MCF 10A (cell line): ENCODE measurements at places on chromosomes 7 and 10.
A peak's percentile ranks its signal among the peaks of the same experiment; 100 is the strongest.

- DNase-seq = no peak
Measured at GRCh38 chr7:44374007-44374763, 48.8 kb upstream of the CAMK2B start.

GRCh38 chr7:34187798-34188307 lies 282.5 kb downstream of the BMPER start:
- no peak for DNase-seq

GRCh38 chr7:16916105-16916639 lies 34.4 kb upstream of the AGR3 start:
- DNase-seq = peak; percentile 88

DNA sequence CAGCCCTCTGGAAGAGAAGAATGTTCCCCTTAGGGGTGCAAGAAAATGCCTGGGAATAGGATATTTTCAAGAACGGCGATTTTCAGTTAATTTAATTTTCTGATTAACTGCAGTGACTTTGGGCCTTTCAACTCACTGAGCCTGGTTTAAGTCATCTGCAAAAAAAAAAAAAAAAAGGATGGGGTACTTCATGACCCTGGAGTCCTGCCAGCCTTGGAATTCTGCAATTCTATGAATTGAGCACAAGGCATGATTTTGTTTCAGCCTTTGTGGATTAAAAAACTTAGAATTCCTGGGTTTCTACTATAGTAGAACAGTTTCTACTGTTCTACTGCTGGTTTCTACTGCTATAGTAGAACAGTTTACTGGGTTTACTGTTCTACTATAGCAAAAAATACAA lies 58.3 kb upstream of the CALD1 start:
- DNase-seq = no peak

- no peak for DNase-seq
Measured at GRCh38 chr7:92635538-92635937, 45.3 kb upstream of the FAM133B start.

DNA sequence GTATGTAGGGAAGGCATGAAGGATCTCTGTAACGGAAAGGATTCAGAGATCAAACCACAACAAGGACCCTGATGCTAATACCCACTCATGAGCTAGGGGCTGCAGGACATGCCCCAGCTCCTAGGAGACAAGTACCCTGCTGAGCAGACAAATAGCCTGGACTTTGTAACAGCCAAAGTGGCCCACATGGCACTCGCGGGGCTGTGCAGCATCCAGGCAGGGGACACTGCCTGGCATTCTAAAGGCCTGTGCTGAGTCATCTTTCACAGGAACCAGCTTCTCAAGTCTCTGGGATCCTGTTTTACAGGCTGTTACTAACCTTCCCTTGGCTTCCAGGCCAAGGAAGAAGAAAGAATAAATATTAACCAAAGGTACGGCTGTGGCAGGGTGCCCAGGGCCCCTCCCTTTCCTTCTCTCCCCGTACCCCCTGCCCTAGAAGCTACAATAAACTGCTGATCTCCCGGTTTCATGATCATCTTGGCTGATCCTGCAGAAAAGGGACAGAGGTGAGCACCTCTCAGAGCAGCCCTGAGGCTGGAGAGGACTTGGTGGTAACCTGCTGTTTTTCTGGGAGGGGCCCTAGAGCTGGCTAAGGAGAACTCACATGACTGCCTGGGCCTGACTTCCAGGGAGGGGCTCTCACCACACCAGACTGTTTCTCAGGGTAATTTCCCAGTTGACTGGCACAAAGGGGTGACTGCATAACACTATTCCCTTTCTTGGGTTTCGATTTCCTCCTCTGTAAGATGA lies 4.2 kb upstream of the RPEL1 start:
- DNase-seq = peak; percentile 76

GRCh38 chr10:122445904-122446303 lies 8.5 kb upstream of the ARMS2 start:
- DNase-seq = no peak

DNA sequence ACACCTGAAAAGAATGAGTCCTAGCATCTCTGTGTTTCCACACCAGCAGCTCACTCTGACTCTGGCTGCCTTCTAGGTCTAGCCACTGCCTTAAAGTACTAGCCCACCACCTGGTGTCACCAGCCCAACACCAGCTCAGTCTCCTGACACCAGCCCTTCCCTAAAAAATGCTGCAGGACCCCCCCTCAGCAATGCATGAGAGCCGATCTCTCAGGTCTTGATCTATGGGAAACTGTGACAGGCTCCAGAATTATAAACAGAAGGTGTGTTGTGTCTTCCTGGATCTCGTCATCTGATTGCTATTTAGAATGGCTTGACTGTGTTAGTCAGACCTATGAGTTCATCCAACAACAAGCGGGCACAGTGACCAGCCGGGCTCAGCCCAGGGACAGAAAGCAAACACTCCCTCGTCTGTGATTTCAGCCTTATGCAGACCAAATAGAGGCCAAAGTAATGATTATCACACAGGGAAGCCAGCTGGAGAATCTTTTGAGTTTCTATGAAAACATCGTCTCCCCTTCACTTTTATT lies 66.6 kb downstream of the CUBN start:
- peak; percentile 72 for DNase-seq

DNA sequence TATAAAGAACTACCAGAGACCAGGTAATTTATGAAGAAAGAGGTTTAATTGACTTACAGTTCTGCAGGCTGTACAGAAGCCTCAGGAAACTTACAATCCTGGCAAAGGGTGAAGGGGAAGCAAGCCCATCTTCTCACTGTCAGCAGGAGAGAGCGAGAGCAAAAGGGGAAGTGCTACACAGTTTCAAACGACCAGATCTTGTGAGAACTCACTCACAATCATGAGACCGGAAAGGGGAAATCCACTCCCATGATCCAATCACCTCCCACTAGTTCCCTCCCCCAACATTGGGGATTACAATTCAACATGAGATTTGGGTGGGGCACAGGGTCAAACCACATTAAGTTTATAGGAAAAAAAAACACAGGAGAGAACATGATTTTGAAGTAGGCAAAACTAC lies 222.1 kb upstream of the SHH start:
- DNase-seq = no peak

GRCh38 chr7:43658718-43659548 lies 70.4 kb downstream of the COA1 start:
- DNase-seq = peak; percentile 64

DNA sequence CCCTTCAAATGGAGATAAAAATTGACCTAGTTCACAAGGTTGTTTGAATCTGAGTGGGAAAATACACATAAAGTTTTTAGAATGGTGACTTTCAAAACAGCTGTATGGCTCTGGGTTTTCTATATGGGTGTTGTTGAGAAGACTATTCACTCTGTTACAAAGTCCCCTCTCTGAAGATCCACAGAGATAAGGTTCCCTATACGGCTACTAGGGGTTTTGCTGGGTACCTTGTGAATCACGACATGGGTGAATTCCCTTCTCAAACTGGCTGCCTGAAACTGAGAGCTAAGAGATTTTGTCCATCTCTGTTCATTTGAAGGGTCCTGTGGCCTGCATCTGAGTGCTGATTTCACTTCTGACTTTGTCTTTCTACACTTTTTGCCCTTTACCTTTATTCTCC lies 11.8 kb upstream of the SLC13A1 start:
- no peak for DNase-seq

- DNase-seq = no peak
Measured at GRCh38 chr10:69508738-69509340, 57.6 kb downstream of the TSPAN15 start.

GRCh38 chr10:63583909-63584724 lies 62.9 kb downstream of the REEP3 start:
- no peak for DNase-seq

- no peak for DNase-seq
Measured at GRCh38 chr10:108421266-108421665, 1256.8 kb upstream of the SORCS1 start.

DNA sequence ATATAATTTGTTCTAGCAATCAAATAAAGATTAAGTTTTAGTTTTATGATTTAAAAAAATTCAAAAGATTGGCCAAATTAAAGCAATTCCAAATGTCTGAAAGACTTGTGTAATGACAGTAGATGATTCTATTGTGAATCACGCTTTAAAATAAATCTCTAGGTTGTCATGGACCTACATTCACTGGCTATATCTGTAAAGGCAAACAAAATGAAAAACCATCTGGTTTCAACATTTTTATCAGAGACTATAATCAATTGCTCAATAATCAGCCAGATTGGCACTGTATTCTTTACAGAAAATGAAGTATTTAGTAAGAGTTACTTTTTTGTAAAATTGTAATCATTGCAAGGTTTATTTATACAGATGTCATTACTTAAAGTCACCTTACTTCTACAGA lies 60.7 kb downstream of the DGKB start:
- DNase-seq = no peak

- DNase-seq = no peak
Measured at GRCh38 chr7:36916619-36917018, 192.3 kb upstream of the AOAH start.

DNA sequence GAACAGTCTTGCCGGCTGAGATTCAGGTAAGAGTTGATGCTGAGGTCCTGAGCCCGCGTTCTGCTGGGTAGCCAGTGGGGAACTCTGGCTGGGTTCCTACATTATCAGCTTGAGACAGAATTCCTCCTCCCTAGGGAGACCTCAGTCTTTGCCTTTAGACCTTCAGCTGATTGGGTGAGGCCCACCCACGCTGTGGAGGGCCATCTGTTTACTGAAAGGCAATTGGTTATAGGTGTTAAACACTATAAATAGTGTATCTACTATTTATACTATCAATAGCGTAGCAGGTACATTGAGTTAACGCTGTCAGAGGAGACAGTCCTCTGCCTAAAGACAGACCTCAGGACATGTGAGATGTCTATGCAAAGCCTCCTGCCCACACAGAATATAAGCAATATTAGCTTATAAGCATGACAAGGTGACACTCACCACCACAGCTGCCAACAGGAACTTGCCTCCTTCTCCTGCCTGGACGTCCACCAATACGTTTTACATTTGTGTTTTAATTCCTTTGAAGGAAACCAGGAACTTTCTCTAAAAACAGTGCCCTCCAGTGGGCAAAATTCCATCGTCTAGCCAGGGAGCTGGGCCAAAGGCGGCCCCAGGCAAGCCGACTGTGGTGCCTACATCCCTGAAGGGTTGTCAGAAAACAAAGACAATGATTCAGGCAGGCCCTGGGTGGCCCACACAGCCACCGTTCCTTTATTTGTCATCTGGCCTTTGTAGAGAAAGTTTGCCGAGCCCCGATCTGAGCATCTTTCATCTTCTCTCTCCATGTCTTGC lies 58.8 kb downstream of the INSIG1 start:
- DNase-seq = peak; percentile 47

DNA sequence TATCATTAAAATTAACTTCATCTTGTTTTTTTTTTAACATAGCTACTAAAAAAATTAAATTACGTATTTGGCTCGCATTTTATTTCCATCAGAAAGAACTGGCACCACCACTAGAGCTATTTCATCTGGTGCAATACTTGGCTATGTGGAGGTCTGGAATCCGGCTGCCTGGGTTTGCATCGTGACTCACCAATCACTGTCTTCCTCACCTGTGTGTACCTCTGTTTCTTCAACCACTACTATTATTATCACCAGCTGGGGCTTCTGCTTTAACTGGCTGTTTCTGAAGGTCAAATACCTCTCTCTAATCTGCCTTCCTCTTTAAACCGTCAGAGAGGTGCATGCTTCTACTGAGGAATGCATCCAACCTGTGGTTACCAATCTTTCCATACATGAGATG lies 6.5 kb downstream of the WDR91 start:
- peak; percentile 38 for DNase-seq

DNA sequence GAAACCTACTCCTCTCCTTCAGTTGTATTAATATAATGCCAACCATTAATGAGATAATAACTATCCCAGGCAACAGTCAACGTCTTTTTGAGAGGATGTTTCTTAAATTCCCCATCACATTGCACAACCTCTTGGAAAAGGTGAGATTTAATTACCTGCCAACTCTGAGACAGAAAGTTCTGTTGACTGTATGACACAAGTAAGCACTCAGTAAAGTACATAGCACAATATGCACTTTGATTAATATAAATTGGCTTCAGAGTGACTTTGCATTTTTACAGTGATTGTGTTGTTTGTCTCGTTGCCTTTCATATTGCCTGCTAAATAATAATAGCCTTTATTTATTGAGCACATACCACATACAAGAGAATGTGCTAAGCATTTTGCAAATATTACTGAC lies 46.7 kb downstream of the CAV1 start:
- DNase-seq = peak; percentile 77

- no peak for DNase-seq
Measured at GRCh38 chr10:84065804-84066601, 73.3 kb upstream of the GHITM start.

DNA sequence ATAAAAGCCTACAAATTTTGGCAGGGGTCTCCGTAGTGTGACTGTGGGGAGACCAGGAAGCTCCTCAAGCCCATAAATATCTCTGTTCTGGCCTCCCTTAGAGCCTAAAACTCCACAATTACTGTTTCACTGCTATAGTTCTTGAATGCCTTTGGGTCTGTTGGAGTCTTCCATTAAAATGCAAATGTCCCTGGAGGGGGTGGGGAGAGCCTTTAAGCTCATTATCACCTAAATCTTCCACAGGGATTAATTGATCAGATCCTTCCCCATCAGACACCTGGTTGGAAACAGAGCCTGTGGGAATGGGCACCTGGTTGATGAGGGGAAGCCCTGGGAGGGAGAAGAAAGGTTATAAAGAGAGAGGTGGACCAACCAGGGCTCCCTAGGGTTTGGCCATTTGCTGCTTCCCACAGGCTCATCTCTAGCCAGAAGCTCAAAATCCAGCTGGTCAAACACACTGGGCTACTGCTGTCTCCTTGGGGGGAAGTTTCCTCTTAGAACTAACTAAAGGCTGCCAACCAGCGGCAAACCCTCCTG lies 718.2 kb downstream of the LRMDA start:
- DNase-seq = no peak

DNA sequence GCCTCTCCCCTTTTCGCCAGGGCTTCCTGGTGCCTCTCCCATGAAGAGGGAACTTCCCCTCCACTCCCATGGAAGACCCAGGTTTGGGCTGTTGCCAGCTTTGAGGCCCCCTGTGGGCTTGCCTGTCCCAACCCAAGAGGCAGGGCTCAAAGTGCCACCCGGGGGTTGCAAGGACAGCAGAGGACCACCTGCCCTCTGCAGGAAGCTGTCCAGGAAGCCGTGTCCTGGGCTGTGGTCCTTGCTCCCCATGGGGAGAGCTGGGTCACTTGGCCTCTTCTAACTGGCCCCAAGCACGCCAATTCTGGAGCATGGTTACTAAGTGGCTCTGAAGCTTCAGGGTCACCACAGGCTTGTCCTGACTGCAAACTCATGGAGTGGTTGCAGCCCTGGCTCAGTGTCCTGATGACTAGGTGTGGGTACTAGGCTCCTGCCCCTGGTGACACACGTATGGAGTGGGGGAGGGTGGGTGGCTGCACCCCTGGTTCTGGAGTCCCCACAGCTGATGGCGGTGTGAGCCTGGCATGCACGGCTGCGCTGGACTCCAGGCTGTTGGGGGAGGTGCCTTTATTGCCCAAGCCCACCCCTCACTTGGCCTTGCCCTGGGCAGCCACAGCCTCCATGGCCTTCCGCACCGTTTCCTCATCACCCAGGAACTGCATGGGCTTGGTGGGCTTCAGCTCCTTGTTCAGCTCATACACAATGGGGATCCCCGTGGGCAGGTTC lies 3.0 kb downstream of the PGAM2 start:
- no peak for DNase-seq

DNA sequence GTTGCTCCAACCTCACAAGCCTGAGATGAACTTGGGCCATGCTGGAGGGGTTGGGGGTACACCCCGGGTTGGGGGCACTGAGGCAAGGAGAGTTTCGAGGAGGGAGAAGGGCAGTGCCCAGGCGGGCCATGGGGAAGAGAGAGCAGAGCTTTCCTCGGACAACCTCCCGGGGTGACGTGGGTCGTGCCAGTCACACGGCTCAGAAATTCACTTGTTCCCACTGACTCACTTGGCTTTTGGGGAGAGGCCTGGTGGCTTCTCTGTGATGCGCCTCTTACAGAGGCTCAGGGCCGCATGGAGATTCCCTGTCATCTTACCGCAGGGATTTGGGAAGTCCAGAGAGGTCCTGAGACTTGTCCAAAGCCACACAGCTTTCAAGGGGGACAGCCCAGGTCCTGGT lies 2.9 kb downstream of the LAT2 start:
- DNase-seq = no peak
